Fibroblast of lung (primary cell): ENCODE measurements at places on chromosomes 12 and 14. TPM values are rescaled to one million over a fixed set of nuclear protein-coding genes. Genes with fewer than 3 reads are reported as not detected.

DNA sequence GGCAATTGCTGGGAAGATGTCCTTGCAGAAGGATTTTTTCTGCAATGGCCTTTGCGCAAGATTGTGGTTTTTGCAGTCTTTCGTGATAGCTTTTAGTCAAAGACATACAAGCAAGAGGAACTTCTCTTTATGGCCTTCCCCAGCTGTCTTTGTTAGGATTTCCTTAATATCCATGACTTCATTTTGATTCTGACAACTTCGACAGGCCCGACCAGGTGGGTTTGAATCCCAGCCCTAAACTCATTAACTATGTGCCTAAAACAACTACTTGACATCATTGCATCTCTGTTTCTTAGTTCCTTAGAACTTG lies 13.3 kb upstream of the VRK1 start:
- DNase-seq, result peak; percentile 42

NOP9 gene
- 8.0 and 13.5 TPM in 2 replicates for polyA plus RNA-seq

TBC1D30 gene
- polyA plus RNA-seq, result 0.23 and 0.24 TPM in 2 replicates

GRCh38 chr12:2735432-2735831 lies 59.3 kb upstream of the FKBP4 start:
- DNase-seq, result no peak
